GF-D8 (cell line): ENCODE measurements at places on chromosomes 3 and 15.
A peak's percentile ranks its signal among the peaks of the same experiment; 100 is the strongest.

- no peak for DNase-seq
Observed at GRCh38 chr3:52532838-52533622, 627 bp downstream of the NT5DC2 start.

DNA sequence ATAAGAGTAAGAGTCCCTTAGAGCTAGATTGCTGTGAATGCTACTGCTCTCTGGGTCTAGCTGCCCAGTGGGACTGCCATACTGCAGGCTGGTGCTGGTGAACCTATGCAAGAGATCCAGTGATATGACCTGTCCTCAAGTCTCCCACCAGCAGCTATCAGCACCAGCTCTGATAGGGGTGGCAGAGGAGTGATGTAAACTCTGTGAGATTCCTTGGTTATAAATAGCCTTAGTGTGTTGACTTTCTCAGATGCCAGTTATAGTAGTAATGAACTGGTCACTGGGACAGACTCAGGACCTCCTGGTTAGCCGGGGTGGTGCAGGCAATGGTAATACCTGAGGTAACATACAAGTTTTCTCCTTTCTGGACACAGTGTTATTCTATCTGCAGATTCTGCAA lies 194.9 kb upstream of the MANF start:
- no peak for DNase-seq

GRCh38 chr3:189947948-189948723 lies 172.6 kb downstream of the P3H2 start:
- DNase-seq, result no peak

GRCh38 chr15:41560572-41560874 lies 1.5 kb downstream of the TYRO3 start:
- no peak for DNase-seq

- DNase-seq, result no peak
Observed at GRCh38 chr3:82240322-82240721, 478.9 kb upstream of the GBE1 start.

- DNase-seq, result no peak
Observed at GRCh38 chr3:99118381-99118780, 216.9 kb upstream of the DCBLD2 start.

DNA sequence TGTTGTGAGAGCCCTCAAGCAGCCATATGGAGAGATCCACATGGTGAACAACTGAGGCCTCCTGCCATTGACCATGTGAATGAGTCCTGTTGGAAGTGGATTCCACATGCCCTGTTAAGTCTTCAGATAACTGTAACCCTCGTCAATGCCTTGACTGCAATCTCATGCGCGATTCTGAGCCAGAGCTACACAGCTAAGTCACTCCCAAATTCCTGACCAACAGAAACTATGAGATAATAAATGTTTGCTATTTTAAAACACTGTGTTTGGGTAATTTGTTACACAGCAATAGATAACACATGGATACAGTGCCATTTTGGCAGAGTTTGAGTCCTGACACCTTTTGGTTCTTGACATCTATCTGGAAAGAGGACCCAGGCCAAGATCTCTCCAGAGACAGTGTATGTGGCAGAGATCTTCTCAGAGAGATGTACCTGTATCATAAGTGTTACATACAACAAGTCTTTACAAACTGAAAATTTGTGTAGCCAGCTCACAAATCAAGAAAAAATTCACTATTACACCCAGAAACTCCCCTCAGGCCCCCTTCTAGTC lies 34.5 kb upstream of the BNC1 start:
- DNase-seq, result no peak

- DNase-seq, result no peak
Observed at GRCh38 chr3:10196389-10197052, 31.8 kb downstream of the IRAK2 start.

GRCh38 chr15:92288755-92289154 lies 104.9 kb upstream of the ST8SIA2 start:
- DNase-seq, result no peak

GRCh38 chr15:23038726-23039142 lies 635 bp downstream of the TUBGCP5 start:
- no peak for DNase-seq

GRCh38 chr3:88031642-88032077 lies 27.1 kb downstream of the CGGBP1 start:
- no peak for DNase-seq

- DNase-seq, result no peak
Observed at GRCh38 chr15:70795311-70795665, 31.9 kb upstream of the UACA start.

DNA sequence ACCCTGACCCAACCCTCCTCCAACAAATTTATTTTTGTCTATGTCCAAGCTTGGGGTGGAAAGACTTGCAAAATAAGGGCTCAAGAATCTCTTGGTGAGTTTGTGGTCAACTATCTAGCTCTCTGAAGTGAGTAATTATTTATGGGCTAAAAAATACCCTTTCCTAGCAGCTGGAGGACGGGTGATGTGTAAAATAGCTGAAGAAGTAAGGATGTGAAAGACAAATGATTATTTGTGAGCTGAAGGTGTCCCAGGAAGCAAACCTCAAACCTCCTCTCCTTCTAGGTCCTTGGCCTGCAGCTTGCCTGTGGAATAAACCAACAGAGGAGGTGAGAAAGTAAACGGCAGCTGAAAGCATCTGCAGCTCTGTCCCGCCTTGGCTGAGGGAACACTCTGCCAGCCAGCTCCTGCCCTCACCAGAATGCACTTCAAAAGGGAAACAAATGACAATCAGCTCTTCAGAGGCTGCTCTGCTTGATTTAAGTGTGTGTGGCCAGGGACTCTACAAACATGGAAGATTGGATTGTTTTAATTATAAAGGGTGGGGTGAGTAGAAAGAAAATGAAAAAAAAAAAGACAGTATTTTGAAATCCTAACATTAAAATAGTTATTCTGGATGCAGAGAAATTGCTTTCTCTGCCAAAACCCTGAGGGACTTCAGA lies 60.3 kb downstream of the TM4SF4 start:
- no peak for DNase-seq

GRCh38 chr3:124885466-124886167 lies 1.5 kb downstream of the ITGB5 start:
- DNase-seq, result no peak

DNA sequence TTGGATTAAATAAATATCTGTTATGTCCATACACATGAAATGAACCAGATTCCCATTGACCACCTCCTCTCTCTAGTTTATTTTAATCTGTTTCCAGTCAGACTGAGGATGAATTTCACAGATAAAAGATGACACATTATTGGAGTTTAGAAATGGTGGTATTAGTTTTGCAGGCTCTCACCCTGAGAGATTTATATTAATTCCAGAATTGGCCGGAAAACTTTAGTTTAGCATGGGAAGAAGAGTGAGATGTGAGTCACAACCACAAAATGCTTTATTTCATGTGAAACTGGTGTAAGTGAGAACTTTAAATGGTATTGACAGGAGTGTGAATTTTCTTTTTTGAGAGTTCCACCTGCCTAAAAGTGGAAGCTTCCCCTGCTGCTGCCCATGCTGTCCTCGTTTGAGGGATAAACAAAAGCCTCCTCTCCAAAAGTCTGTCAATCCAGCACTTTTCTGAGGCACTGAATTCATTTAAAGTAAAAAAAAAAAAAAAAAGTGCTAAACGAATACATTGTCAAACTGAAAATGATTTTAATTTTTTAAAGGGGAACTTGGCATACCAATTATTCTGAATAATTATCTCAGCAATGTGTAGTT lies 65.1 kb upstream of the EPHA3 start:
- DNase-seq, result no peak

- no peak for DNase-seq
Observed at GRCh38 chr3:143265501-143266070, 146.0 kb downstream of the CHST2 start.

GRCh38 chr15:60426870-60427508 lies 29.2 kb upstream of the ANXA2 start:
- no peak for DNase-seq

- peak; percentile 51 for DNase-seq
Observed at GRCh38 chr15:63600616-63601025, 3.4 kb downstream of the FBXL22 start.

DNA sequence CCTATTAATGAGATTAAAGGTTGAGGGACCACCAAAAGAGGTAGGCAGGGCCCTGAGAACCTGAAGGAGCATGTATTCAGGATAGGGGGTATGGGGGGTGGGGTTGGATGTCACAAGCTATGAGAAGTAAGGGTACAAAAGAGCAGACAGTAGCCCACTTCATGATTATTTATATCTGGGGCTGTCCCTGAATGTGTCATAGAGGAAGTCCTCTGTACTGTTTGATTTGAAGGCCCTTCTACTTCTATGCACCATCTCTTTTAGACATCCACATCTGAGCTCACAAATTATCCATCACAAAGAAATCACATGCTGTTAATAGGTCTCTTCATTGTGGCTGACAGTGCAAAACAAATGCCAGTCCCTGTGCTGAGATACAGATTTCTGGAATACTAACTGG lies 68.6 kb downstream of the FHIT start:
- DNase-seq, result no peak

GRCh38 chr3:132721479-132722164 lies 587 bp downstream of the NPHP3 start:
- no peak for DNase-seq

- no peak for DNase-seq
Observed at GRCh38 chr3:6723205-6723604, 137.7 kb upstream of the GRM7 start.

DNA sequence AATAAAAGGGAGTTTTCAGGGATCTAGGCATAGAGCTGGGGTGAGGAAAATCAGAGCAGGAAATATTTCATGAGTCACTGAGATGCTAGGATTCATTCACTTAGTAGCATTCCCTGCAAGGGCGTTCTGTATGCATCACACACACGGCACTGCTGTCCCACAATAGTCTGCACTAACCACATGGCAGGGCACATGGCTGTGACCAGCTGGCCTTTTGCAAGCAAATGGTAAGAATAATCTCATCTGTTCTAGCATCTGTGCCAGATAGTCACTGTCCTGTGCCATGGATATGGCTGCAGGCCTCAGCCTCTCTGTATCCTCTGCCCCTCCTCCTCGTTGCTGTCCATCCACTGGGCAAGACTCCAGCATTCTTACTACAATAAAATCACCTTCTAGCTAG lies 37.8 kb downstream of the BOC start:
- DNase-seq, result no peak

DNA sequence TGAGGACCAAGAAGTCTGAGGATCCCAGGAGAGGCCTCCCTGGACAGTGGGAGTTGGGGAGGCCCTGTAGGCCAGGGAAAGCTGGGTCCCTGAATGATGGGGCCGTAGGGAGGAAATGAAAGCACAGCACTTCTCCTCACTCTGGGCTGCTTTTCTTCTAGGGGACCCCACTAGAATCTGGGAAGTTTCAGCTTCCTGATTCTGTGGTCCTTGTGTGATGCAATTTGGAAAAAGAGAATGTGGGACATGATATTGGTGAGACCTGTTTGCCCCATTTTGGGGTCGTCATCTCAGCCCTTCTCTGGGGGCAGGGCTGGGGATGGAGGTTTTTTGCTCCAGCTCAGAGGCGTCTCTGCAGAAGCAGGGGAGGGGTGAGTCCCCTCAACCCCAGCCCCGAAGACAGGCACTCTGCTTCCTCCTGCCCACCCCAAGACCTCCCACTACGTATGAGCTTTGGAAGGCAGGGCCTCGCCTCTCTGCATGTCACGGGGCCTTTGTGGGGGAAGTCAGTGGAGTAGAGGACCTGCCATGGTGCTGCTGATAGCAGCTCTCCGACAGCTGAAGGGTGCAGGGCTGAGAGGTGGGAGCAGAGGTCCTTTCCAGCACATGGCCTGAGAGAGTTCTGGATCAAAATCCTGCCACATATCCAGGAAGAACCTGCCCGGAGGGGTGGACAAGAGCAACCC lies 1.5 kb upstream of the SNX22 start:
- no peak for DNase-seq

- no peak for DNase-seq
Observed at GRCh38 chr3:179108086-179108485, 36.5 kb upstream of the ZMAT3 start.

- no peak for DNase-seq
Observed at GRCh38 chr15:79071901-79072300, 18.7 kb downstream of the RASGRF1 start.

- no peak for DNase-seq
Observed at GRCh38 chr3:10738688-10739372, 77.2 kb upstream of the SLC6A11 start.

DNA sequence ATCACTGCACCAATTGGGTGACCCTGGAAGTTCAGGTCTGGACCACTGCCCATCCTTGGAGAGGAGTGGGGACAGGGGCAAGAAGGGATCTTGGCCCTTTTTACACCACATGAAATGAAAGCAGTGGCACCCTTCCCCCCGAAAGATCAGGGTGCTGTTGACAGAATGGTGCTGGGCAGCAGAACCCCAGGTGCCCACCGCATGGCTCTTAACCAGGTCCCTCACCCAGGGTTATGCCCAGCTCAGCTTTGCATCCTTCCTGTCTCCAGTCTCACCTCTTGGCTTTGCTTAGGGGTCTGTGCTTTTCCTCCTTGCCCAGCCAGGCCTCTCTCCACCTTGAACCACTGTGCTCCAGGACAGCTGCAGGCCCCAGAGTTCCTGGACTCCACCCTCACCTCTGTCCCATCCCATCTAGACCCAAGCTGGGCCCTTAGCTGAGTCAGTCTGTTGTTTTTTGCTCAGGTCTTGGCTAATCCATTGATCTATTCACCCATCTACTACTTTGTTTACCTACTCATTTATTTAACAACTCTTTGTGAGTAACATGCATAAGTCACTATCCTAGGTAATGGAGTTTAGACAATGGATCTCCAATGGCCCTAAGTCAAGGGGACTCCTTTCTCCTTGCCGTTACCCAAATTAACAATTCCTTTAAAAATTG lies 77.1 kb upstream of the PRR23E start:
- DNase-seq, result no peak

GRCh38 chr15:101159096-101159935 lies 92.5 kb downstream of the CHSY1 start:
- peak; percentile 57 for DNase-seq

DNA sequence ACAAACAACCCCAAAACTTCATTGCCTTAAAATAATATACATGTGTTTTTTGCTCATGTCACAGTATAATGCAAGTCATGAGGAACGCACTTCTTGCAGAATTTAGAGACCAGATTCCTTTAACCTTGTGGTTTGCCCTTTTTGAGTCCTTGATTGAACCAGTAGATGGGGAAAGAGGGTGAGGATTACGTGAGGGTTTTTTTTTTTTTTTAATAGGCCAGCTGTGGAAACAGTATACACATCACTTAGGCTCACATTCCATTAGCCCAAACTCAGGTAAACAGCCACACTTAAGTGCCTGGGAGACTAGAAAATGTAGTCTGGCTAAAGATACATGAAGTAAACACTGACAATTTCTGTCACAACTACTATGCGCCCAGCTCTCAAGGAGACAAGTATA lies 114.9 kb upstream of the MLF1 start:
- no peak for DNase-seq

DNA sequence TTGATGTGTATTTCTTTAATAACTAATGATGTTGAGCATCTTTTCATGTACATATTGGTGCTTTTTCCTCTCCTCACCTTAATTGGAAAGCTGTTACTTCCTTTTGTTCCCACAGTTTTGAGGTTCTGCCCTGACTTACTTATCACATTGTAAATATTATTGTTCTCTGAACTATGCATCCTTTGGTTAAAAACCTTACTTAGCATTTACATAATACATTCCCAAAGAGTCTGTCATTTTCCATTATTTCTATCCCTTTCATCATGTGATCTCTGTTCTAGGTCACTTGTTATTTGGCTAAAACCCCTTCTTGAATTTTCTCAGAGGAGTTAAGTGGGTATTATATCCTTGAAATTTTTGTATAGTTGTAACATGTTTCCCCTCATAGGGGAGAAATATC lies 33.0 kb downstream of the SLC12A6 start:
- no peak for DNase-seq
